ENCODE measurements at places on chromosomes 12 and 14. TPM values are rescaled to one million over a fixed set of nuclear protein-coding genes. Genes with fewer than 3 reads are reported as not detected.

- H3K36me3 ChIP-seq: no peaks in the 10 kb centered on the region
- H3K27ac ChIP-seq: no peak overlapping the region
- no peak overlapping the region for H3K4me3 ChIP-seq
- H3K27me3 ChIP-seq: no peaks in the 10 kb centered on the region
Observed at GRCh38 chr12:69663726-69664125, 35.4 kb downstream of the BEST3 start.

DNA sequence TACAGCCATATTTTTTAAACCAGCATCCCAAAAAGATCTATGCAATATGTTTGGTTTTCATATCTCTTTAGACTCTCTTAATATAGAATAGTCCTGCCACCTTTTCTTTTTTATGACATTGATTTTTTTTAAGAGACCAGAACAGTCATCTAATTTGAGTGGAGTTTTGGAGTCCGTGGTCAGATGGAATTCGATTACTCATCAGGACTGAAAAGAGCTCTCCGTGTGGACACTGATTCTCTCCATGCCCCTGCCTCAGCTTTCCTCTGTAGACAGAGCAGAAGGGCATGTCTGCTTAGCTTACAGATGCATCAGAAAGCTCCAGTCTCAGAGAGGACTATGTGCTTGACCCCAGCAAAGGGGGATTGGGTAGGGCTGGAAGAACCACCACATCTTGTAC is 27.8 kb downstream of the SMCO2 start:
- no peaks in the 10 kb centered on the region for H3K4me1 ChIP-seq
- peaks cover 14% of the 10 kb centered on the region for H3K36me3 ChIP-seq
- H3K27me3 ChIP-seq: no peaks in the 10 kb centered on the region
- H3K4me3 ChIP-seq: no peak overlapping the region
- no peak for DNase-seq
- no peak overlapping the region for H3K27ac ChIP-seq

ANAPC7 gene
- total RNA-seq: 86.2 TPM

DNA sequence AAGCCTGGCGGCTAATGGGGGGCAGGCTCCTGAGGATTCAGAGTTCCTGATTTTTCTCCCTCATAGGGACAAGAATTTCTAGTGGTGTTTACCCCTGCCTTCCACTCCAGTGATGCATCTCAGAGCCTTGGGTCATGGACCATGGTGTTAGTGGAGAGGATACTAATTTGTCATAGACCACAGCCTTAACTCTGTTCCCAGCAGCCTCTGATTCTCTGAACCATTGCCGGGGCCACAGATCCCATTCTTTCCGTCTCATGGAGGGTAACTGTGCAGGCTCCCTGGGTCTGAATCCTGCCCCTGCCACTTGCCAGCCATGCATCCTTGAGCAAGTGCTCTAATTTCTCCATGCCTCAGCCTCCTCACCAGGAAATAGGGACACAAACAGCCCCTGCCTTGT is 55.1 kb downstream of the RPH3A start:
- no peaks in the 10 kb centered on the region for H3K36me3 ChIP-seq
- no peak overlapping the region for H3K4me3 ChIP-seq
- no peak for DNase-seq
- no peaks in the 10 kb centered on the region for H3K4me1 ChIP-seq
- H3K27ac ChIP-seq: no peak overlapping the region

- H3K4me1 ChIP-seq: no peaks in the 10 kb centered on the region
- no peak for DNase-seq
- H3K27ac ChIP-seq: no peak overlapping the region
- H3K36me3 ChIP-seq: no peaks in the 10 kb centered on the region
- H3K4me3 ChIP-seq: no peak overlapping the region
- no peaks in the 10 kb centered on the region for H3K27me3 ChIP-seq
Observed at GRCh38 chr14:86237733-86238132, 707.8 kb downstream of the FLRT2 start.

DNA sequence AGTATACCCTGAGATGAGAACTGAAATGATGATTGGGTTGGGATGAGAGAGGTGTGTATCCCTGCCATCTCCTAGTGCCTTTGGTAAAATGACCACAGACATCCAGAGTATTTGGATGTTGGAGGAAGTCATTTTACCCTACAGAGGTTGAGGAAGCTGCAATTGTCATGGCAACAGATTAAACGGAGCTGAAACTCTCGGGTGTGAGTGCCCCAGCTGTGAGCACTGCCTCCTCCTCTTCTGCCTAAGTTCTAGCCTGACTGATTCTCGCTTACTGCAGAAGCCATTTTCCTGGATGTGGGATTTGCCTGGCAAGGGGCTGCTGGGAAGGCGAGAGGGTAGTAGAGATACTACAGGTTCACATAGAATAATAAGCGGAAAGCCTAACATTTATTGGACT is 10.3 kb upstream of the PPP4R4 start:
- peaks cover 7% of the 10 kb centered on the region for H3K4me1 ChIP-seq
- peaks cover 16% of the 10 kb centered on the region for H3K27me3 ChIP-seq
- H3K36me3 ChIP-seq: no peaks in the 10 kb centered on the region
- no peak overlapping the region for H3K4me3 ChIP-seq

SART3 gene
- 74.5 TPM for total RNA-seq

GRCh38 chr12:120702637-120703036 is 7.6 kb upstream of the UNC119B start:
- H3K27me3 ChIP-seq: no peaks in the 10 kb centered on the region
- H3K4me3 ChIP-seq: no peak overlapping the region
- H3K36me3 ChIP-seq: peaks cover 15% of the 10 kb centered on the region
- DNase-seq: no peak
- H3K27ac ChIP-seq: no peak overlapping the region

GRCh38 chr14:73717711-73718417 is 3.7 kb upstream of the PNMA1 start:
- peaks cover 33% of the 10 kb centered on the region for H3K4me1 ChIP-seq
- H3K4me3 ChIP-seq: peak overlapping the region; percentile 79
- DNase-seq: no peak
- H3K27ac ChIP-seq: peak overlapping the region; percentile 90

GARIN6 gene
- total RNA-seq: not detected

DNA sequence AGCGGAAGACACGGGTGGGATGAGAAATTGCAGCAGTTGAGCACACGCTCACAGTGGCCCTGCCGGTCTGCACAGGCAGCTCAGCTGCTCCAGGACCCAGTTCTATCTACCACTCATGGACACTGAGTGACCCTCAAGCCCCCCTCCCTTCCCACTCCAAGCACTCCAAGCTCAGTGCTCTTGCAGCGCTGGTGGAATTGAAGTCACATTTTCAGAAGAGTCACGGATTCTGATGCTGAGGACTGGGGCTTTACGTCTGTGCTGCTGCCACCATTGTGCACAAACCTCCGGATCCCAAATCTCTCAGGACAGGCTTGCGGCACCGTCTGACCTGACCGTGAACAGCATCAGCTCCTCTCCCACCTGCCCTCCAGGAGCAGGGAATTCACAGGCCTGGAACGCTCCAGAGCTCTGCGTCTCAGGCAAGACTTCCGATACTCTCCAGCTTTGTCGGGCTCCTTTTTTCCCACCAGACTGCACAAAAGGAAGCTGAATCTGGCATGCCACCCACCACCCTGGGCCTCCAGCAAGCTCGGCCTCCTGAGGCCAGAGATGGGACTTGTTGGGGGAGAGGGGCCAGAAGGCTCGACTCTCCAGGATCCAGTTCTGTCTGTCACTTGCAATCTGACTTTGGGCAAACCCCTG is 213.1 kb upstream of the RTL1 start:
- H3K4me3 ChIP-seq: no peak overlapping the region
- no peak overlapping the region for H3K27ac ChIP-seq
- H3K4me1 ChIP-seq: no peaks in the 10 kb centered on the region
- H3K36me3 ChIP-seq: no peaks in the 10 kb centered on the region
- DNase-seq: no peak

RERG gene
- 2.2 TPM for total RNA-seq

- no peaks in the 10 kb centered on the region for H3K4me1 ChIP-seq
- no peaks in the 10 kb centered on the region for H3K36me3 ChIP-seq
- H3K4me3 ChIP-seq: no peak overlapping the region
- H3K27ac ChIP-seq: no peak overlapping the region
- no peak for DNase-seq
Observed at GRCh38 chr14:92426237-92426636, 87.3 kb upstream of the RIN3 start.

Data from progenitor cell of endocrine pancreas (in vitro differentiated cells).